NCI-H2029 (cell line): ENCODE measurements at places on chromosomes 6 and 20.

DNA sequence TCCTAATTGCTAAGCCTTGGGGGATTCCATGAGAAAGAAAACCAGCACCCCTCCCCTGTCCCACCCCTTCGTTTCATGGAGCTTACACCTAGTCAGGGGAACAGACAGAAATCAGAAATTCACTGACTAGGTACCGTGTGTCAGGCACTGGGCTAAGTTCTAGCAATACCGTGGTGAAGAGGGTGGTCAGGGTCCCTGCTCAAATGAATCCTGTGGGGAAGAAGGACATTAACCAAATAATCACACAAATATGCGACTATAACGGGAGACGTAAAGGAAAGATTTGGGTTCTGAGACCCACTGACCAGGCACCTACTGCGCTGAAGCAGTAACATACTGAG lies 65.1 kb upstream of the TOP1 start:
- DNase-seq = no peak

GRCh38 chr20:49286689-49287551 lies 9.1 kb upstream of the ZNFX1 start:
- DNase-seq = peak; percentile 8

DNA sequence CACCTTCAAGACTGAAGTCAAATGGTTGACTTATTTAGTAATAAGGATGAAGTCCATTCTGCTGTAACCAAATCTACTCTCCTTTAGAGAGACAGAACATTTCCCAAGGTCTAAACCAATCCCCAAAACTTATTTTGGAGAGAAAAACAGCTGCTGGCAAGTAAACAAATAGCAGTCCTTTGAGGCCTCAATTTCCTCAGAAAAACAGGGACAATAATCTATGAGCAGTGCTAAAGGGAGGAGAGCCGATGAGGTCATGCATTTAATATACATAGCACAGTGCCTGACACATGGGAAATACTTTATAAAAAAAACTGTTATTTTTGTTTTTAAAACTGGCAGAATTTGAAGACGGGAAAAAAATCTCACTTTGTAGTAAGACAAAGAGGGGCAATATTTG lies 526.0 kb downstream of the EPM2A start:
- DNase-seq = no peak

DNA sequence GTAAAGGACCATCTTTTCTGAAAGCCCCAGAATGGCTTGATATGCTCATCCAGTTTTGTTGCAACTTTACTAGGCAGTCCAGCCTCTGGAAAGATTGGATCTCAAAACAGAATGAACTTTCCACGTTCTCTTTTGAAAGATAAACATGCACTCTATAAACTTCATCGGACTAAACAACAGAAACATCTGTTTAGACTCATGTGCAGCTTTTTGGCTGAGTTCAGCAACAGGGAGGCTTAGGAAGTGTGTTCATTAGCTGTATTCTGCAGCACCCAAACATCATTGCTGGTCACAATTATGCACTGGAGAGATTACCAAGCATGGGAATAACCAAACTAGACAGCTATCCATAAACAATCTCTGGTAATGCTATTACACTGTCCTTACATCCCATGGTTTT lies 180.5 kb downstream of the TENT5A start:
- no peak for DNase-seq

DNA sequence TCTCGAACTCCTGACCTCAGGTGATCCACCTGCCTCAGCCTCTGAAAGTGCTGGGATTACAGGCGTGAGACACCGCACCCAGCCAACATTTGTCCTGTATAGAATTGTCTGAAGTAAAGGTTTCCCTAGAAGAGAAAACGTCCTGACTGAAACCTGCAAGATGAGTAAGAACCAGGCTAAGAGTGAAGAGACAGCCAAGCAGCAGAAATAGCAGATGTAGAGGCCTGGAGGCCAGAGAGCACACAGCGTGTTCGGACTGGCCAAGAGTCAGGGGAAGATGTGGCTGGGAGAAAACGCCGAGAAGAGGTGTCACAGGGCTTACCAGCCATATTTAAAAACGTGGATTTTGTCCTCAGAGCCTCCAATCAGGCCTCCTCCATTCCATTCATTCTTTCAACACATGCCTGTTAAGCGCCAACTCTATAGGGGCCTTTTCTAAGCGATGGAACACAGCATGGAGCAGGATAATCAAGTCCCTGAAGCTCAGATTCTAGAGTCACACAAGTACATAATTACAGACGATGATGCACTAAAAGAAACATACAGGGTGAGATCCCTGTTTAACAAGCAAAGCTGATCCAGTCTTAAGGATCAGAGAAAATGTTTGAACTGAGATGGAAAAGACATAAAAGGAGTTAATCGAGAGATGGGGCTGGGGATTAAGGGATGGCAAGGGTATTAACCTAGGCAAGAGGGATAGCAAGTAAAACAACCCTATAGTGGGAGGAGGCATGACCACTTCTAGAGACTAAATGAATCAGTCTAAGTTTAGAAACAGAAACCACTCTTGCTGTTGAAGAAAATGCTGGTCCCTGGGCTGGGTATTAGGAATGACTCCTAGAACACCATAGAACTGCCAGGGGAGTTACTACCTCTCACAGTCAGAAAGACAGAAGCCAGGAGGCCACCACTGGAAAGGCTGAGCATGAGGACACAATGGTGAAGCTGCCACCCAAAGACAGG lies 4.8 kb downstream of the ZCCHC3 start:
- no peak for DNase-seq

- DNase-seq = no peak
Measured at GRCh38 chr6:41483943-41484342, 62.2 kb upstream of the FOXP4 start.

GRCh38 chr6:121393731-121394505 lies 41.5 kb upstream of the GJA1 start:
- no peak for DNase-seq

- no peak for DNase-seq
Measured at GRCh38 chr6:35663447-35664235, 25.1 kb downstream of the FKBP5 start.

DNA sequence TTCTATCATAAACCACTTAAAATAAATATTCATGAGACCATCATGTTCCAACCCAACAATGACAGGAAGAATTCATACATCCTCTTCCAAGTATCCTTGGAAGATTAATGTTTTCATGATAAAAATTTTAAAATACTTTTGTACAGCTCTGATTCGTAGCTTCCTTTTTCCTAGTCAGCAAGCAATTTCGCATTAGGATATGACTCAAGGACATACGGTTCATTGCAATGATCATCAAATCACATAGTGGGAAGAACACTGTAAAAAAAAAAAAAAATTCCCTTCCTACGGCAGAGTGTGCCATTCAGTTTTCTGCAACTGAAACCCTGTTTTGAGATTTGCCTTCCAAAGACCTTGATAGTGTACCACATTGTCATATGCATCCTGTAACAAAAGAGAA lies 35.3 kb upstream of the GFOD1 start:
- DNase-seq = no peak

DNA sequence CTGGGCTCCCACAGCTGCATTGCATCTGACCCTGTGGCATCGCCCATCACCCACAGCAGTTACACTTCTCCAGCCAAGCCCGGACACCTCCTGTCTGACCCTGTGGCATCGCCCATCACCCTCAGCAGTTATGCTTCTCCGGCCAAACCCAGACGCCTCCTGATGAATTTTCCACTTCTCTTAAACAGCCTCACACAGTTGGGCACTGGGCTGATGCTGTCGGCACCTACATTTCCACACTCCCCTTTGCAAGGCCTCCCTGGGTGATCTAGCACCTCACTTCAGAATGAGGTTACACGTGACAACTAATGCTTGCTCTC lies 175.2 kb upstream of the ARID1B start:
- DNase-seq = no peak

GRCh38 chr6:21180155-21180554 lies 413.4 kb upstream of the SOX4 start:
- no peak for DNase-seq

DNA sequence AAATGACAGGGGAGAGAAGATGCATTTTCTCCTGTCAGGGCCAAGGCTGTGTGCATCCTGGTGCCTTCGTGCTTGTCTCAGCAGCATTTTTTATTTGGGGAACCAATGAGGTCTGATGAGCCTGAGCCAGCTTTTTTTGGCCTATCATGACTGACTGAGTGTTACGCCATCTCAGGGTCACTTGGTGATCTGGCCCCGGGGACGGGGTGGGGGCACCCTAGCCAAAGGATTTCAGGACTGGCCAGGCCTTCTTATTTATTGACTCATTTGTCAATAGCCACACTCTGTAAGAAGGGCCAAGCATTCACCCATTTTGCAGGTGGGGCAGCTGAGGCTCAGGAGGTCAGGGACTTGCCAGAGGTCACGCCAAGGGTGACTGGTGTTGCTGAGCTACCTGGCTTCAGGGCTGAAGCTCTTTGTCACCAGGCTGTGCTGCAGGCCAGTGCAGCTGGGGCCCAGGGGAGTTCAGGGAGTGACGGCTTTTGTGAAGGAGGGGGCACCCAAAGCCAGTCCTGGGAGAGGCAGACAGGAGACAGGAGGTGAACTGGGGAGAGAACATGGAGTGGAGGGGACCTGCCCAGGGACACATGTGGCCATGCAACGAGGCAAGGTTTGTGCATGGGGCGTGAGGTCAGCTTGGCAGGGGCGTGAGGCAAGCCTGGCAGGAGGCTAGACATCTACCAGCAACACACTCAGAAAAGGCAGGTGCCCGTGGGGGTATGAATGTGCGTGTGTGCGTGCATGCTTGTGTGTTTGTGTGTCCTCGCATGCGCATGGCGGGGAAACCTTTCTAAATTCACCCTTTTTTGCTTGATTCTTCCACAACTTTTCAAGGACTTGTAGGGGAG lies 31.1 kb downstream of the VSTM2L start:
- DNase-seq = no peak

DNA sequence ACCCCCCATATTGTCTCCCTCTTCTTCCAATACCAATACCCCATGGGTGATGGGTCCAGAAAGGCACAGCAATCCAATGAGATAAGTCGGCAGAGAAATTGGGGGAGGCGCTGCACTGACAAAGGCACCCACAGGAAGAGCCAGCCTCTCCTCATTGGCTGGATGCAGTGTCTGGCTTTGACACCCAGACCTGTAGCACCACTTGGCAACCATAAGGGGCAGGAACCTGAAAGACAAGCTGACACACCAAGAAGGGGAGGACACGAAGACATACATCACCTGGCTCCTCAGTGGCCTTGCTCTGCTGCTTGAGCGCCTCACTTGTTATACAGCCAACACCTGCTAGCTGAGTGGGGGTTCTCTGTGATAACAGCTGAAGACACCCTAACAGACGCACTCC lies 19.4 kb upstream of the SLC4A11 start:
- DNase-seq = no peak

DNA sequence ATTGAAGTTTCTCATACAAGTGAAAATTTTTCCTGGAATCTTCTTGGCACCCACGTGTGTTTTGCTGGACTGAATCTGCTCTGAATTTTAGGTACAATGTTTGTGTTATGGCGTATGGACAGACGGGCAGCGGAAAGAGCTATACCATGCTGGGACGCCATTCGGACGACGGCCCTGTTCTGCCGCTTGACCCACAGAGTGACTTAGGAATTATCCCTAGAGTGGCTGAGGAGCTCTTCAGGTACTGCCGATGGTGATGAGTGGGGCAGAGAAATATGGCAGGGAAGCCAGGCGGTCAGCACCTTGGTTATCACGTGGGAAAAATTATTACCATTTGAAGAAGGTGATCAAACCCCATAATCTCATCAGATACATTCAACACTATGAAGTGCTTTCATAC lies 36.3 kb downstream of the KIF25 start:
- no peak for DNase-seq

DNA sequence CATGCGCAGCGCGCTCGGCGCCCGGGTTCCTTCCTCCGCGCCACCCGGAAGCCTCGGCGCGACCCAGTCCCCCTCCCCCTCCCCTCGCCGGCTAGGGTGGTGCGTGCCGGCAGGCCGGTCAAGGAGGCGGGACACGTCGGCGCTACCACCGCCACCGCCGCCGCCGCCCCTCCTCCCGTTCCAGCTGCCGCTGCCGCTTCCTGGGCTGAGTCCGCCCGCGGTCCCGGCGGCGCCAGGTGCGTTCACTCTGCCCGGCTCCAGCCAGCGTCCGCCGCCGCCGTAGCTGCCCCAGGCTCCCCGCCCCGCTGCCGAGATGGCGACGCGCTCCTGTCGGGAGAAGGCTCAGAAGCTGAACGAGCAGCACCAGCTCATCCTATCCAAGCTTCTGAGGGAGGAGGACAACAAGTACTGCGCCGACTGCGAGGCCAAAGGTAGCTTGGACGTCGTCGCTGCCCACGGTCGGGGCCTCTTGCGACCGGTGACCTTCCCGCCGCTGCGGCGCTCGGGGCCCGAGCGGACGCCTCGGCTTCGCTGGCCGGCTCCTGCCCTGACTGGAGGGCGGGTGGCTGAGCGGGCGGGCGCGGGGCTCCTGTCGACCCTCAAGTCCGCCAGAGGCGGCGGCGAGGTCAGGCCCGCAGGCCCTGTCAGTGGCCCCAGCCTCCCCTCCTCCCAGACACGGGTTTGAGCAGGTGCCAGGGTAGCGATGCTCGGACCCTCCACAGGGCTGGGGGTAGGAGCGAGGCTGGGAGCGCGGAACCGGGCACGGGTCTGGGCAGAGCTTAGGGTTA lies at the start of gene SMAP1:
Gene SMAP1, plus strand, starts transcription at position 173 of the 788 bp plus-strand sequence. Its CDS starts 141 bp downstream, at position 314.
- DNase-seq = peak; percentile 88

GRCh38 chr6:18214003-18214402 lies 50.3 kb downstream of the DEK start:
- no peak for DNase-seq

GRCh38 chr6:128174724-128175123 lies 273.9 kb upstream of the THEMIS start:
- DNase-seq = no peak

DNA sequence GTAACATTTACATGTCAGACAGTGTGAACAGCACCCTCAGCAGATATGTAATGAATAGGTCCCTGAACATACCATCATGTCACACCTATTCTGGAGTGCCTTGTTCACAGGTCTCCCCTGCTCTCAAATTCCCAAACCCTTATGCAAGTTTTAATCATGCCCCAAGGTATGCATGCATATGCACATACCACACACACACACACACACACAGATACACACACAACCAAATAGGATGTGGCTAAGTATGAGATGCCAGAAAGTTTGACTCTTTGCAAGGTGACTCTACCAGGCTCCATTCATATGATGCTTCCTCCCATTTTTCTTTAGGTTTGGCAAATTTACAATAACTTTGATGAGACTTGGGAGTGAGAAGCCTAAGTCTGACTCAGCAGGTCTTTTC lies 243.8 kb upstream of the IRAK1BP1 start:
- DNase-seq = no peak

DNA sequence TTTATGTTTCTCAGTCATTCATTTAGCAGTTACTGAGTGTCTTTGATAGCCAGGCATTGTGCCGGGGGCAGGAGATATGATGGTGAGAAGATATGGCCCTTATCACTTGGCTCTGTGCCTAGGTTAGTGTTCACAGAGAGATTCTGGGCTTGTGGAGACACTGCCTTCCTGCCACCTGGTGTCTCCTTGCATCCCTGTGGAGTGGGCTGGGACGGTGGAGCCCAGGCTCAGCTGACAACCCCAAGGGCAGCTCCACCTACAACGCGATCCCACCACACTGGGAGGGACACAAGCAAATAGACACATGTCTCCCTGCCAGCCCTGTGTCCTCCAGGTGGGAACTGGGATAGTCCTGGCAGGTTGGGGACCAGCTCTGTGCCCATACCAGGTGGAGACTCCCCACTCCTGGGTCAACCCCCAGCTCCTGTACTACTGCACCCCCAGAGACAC lies 30.3 kb upstream of the VEGFA start:
- DNase-seq = peak; percentile 32

GRCh38 chr6:38193051-38193450 lies 373.5 kb downstream of the ZFAND3 start:
- no peak for DNase-seq
